ENCODE measurements at places on chromosomes 12 and 14. TPM values are rescaled to one million over a fixed set of nuclear protein-coding genes. Genes with fewer than 3 reads are reported as not detected.

Gene KRT6A
- total RNA-seq, result not detected

DNA sequence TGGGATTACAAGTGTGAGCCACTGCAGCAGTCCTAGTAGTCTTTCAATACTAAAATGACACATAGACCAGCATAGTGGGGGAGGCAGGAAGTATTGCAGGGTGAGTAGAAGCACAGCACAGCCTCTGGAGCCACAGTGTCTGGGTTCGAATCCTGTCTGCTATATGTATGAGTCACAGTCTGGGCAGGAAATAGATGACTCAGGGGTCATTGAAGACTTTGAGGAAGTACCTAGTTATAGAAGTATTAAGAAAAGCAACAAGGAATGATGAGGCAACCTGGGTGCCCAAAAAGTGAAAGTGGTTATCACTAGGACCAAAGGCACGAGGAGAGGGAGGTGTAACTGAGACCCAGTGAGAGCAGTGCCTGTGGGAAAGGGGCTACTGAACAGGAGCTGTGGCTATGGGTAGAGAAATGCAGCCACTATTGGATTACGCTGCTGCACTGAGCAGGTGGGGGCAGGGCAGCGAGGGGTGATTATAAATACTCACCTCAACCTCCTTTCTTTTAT, 124.0 kb downstream of the PDE3A start:
- H3K27me3 ChIP-seq, result peaks cover 2% of the 10 kb centered on the region
- peak overlapping the region; percentile 7 for H3K4me3 ChIP-seq
- peaks cover 5% of the 10 kb centered on the region for H3K4me1 ChIP-seq
- DNase-seq, result no peak
- no peaks in the 10 kb centered on the region for H3K36me3 ChIP-seq

DNA sequence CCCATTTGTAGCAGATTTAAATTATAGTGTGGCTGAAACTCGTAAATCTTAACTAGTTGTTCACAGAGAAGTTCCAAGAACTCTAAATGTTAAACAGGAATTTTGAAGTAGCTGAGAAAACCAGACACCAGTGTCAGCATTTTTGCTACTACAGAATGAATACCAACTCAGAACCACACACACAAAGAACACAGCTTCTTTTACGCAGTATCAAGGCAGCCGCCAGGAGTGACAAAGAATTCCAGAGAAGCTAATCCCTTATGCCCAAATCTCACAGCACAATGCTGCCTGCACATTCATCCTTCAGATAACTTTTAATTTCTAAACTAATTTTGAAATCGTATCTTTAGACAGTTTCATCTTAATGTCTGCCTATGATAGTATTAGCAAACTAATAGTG, 37.4 kb downstream of the SLC6A15 start:
- H3K4me3 ChIP-seq, result no peak overlapping the region
- H3K27me3 ChIP-seq, result no peaks in the 10 kb centered on the region
- no peaks in the 10 kb centered on the region for H3K4me1 ChIP-seq
- DNase-seq, result no peak
- no peak overlapping the region for H3K27ac ChIP-seq
- H3K36me3 ChIP-seq, result no peaks in the 10 kb centered on the region

GRCh38 chr14:80809663-80810062, 131.9 kb downstream of the CEP128 start:
- H3K4me1 ChIP-seq, result peaks cover 11% of the 10 kb centered on the region
- DNase-seq, result no peak
- H3K36me3 ChIP-seq, result peaks cover 32% of the 10 kb centered on the region
- H3K27me3 ChIP-seq, result no peaks in the 10 kb centered on the region
- H3K27ac ChIP-seq, result peak overlapping the region; percentile 62

DNA sequence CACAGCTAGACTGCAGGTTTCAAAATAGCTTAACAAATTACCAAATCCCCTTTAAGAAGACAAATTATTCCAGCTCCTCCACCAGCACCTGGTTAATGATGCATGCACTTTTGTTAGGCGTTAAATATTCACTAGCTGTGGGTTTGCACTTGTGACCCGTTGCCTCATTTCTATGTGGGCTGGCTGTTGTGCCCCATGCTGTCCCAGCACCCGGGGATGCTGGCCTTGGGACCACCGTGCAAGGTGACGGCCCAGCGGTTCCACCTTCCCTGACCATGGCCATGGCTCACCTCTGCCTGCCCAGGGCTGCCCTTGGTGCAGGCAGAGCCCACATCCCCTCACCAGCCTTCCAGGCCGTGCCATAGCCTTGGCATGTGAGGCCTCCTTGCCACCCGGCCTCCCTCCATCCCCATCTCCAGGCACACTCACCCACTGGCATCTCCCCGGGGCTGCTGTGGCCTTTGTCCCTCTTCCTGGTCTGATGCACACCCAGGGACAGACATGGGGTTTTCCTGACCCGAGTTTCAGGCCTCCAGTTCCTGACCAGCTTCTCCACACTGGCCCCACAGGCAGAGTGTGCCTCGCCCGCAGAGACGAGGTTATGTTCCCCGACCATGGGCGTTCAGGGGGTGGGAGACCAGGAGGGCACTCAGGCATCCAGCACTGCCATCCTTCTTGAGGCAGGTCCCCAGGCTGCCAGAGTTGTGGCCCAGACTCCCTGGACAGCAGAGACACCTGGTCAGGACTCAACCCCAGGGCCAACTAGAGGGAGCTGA, 20.3 kb upstream of the C14orf180 start:
- H3K4me1 ChIP-seq, result no peaks in the 10 kb centered on the region
- H3K27me3 ChIP-seq, result no peaks in the 10 kb centered on the region
- H3K36me3 ChIP-seq, result no peaks in the 10 kb centered on the region
- DNase-seq, result no peak
- no peak overlapping the region for H3K27ac ChIP-seq

Data from activated naive CD8-positive, alpha-beta T cell treated with anti-CD3 and anti-CD28 coated beads, Interleukin-2, amount 10 ng/mL, durations not matched to agents 7 days and 5 days (primary cell).